Endothelial cell of umbilical vein (primary cell): ENCODE measurements at places on chromosomes 5 and 9. TPM values are rescaled to one million over a fixed set of nuclear protein-coding genes. Genes with fewer than 3 reads are reported as not detected.

The ANKRD55 gene
- 1.2 and 2.1 TPM in 2 replicates for total RNA-seq

The FCN1 gene
- not detected in 2 replicates for total RNA-seq

The NUTM2G gene
- total RNA-seq = not detected in 2 replicates

The UBE2QL1 gene
- 0.15 and 0.21 TPM in 2 replicates for total RNA-seq

The SPINK7 gene
- total RNA-seq = not detected in 2 replicates

The MYOT gene
- not detected in 2 replicates for total RNA-seq

The DNLZ gene
- total RNA-seq = 26.9 and 27.5 TPM in 2 replicates

DNA sequence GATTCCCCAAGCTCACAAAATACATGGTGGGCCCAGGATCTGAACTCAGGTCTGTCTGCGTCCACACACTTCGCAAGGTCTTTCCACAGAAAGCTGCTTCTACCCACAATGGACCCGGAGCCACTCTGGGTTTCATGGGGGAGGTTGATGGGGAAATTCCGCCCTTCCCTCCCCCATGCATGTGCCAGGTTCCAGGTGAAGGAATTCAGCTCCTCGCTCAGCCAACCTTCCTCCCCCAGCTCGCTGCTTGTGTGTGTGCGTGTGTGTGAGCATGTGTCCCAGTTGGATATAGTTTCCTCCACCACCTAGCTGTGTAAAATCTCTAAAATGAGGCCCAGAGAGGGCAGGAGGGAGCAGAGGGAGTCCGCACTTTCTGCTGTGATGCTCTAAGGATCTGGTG lies 1.0 kb downstream of the PTGS1 start:
- DNase-seq = no peak

GRCh38 chr5:167626341-167627123 lies 664.9 kb upstream of the WWC1 start:
- DNase-seq = no peak

GRCh38 chr5:170551622-170552021 lies 47.8 kb downstream of the KCNIP1 start:
- DNase-seq = no peak

DNA sequence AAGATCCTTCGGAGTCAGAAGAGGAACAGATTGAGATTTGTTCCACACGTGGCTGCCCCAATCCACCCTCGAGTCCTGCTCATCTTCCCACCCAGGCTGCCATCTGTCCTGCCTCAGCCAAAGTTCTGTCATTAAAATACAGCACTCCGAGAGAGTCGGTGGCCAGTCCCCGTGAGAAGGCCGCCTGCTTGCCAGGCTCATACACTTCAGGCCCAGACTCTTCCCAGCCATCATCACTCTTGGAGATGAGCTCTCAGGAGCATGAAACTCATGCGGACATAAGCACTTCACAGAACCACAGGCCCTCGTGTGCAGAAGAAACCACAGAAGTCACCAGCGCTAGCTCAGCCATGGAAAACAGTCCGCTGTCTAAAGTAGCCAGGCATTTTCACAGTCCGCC lies 85.9 kb downstream of the GOLPH3 start:
- DNase-seq = no peak

GRCh38 chr5:75364571-75365280 lies 27.7 kb downstream of the HMGCR start:
- DNase-seq = no peak

- no peak for DNase-seq
Measured at GRCh38 chr5:141942185-141942857, 15.7 kb downstream of the PCDH12 start.

GRCh38 chr9:136656795-136657611 lies 5.7 kb upstream of the EGFL7 start:
- peak; percentile 51 for DNase-seq

GRCh38 chr9:2693056-2693455 lies 24.3 kb upstream of the KCNV2 start:
- no peak for DNase-seq

- DNase-seq = no peak
Measured at GRCh38 chr9:4422495-4422894, 67.8 kb upstream of the SLC1A1 start.

DNA sequence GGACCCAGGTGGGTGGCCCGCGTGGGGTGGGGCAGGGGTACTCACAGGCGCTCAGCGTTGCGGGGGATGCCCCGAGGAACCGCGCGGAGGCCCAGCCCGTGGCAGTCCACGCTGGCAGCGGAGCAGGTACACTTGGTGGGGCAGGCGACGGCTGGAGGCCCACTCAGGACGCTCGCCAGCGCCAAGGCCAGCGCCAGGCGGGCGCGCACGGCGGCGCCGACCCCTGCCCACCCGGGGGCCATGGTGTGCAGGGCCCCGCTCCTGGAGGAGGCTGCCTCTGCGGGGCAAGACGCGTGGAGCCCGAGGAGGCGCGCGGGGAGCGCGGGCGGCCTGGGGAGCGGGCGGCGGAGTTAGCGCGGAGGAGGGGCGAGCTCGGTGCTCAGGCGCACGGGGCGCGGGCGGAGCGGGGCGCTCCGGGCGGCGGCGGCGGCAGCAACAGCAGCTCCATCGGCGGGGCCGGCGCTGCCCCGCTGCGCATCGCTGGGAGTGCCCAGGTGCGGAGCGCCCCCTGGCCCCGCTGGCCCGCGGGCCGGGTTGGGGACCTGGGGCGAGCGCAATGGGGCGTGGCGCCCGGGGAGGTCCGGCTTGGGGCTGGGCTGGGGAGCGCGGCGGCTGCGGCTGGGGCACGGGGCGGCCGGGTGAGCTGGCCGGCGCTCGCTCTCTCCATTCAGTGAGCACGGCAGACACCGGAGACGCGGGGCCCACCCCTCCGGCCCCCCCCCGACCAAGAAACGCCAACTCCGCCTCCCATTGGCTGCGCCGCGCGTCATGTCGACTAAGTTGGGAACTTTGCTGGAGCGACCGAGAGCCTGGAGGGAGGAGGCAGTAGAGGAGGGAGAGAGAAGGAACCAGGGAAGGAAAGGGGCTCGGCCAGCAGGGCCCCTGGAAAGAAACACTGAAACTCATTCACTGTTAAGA lies at the start of gene SLIT3:
Gene SLIT3 (minus strand): TSS at position 672 of the 918 bp plus-strand sequence. CDS start 430 bp downstream, at position 242.
- DNase-seq = peak; percentile 72

DNA sequence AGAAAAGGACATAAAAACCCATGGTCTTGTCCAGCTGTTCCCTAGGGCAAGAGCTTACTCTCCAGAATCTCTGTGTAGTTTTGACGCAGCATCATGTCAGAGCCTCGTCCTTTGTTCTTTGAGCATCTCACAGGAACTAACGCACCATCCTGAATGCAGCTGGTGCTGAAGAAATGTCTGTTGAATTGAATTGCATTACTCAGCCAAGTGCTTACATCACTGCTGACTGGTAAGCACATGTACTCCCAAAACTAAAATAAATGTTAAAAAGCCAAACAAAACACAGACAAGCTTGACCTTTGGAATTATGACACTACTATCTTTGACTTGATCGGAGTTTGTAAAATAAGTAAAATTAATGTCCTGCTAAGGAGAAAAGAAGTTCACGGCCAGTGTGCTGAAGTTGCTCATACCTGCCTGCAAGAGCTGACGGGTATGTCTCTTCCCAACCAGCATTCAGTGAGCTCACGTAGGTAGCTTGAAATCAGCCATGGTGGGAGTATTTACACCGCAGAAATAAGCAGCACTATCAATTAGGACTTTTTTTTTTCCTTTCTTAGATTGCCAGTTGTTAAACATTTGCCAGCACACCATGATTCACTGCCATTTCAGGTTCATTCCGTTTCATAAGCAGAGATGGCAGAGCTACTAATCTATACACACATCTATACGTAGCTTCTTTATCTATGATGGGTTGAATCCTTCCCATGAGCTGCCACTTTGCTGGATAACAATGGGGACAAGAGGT lies 310.6 kb upstream of the MSX2 start:
- DNase-seq = no peak

DNA sequence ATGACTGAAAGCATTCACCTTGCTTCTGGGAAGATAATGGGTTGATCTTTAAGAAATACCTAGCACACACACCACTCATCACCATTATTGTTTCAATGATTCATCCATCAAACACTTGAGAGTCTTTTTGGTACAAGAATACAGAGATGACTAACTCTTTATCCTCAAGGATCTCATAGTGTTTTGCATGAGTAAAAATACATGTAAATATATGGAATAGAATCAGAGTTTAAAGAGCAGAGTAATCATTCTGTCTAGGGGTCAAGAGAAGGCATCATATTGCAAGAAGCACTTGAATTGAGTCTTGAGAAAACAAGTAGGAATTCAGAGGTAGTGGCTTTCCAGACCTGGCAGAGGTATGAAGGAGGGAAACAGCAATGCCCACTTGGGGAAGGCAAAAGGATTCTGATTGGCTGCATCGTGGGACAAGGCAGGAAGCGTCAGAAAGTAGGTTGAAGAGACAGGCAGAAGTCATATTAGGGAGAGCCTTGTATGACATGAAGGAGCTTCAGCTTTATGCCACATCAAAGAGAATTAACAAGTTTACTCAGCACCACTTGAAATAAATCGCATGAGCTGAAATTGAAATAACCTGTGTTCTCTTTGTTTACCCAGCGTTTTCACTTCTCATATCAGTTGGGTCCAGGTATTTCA lies 542.5 kb downstream of the TLE1 start:
- no peak for DNase-seq

DNA sequence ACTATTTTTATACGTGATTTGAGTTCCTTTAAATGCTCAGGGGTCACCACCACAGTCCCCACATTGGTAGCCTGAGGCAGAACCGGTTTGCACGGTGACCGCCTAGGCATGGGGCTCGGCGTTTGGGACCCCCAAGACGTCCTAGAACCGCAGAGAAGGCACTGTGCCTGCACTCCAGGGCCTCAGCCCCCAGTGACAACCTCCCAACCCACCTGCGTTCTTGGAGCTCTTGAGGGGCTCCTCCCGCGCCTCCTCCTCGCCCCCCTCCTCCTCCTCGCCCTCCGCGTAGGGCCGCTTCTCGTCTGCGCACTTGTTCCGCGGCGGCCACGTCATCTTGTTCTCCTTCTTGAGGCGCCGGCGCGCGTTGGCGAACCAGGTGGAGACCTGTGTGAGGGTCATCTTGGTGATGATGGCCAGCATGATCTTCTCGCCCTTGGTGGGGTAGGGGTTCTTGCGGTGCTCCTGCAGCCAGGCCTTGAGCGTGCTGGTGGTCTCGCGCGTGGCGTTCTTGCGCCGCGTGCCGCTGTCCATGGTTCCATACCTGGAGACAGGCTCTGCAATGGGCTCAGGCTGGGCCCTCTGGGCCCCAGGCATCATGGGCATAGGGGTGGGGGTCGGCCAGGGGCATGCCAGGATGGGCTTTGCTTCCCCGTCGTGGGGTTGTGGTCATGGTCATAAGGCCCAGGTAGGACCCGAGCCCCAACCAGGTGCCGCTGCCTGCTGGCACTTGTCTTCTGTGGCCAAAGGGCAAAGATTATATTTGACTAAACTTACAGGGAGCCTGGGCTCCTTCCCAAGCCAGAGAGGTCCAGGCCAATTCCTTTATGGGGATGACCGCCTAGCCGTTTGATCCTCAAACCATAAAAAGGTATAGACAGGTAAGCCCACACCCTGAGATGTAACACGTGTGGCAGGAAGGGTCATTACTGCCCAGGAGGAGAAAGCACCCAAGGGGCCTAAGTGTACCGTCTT lies 3.1 kb downstream of the IRX4 start:
- no peak for DNase-seq

DNA sequence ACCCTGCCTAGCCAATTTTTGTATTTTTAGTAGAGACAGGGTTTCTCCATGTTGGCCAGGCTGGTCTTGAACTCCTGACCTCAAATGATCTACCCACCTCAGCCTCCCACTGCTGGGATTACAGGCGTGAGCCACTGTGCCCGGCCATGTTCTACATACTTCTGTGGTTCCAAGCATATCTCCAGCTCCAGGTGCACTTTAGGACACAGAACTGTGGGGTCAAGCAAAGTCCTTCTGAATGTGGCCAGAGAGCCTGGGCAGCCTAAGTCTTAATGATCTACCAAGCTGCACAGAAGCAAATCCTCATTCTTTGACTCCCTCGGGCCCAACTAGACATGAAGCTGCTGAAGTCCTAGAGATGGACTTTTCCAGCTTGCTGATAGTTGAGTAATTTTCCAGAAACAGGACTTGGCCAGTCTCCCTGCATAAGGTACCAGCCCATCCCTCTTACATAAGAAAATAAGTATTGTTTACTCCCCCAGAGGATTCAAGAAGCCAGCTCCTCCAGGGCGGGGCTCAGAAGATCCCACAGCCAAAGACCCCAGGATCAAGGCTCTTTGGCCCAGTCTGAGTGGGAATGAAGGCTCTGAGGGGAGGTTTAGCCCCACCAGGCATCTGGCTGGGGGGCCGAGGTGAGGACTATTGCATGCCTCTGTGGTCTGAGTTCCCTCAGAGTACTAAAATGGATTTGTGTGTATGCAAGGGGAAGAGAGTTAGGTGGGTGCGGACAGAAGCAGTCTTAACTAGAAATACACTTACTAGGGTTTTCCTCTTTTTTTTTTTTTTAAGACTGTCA lies 8.7 kb downstream of the CLTB start:
- DNase-seq = no peak

- DNase-seq = no peak
Measured at GRCh38 chr9:130426467-130426773, 18.3 kb upstream of the ASS1 start.

DNA sequence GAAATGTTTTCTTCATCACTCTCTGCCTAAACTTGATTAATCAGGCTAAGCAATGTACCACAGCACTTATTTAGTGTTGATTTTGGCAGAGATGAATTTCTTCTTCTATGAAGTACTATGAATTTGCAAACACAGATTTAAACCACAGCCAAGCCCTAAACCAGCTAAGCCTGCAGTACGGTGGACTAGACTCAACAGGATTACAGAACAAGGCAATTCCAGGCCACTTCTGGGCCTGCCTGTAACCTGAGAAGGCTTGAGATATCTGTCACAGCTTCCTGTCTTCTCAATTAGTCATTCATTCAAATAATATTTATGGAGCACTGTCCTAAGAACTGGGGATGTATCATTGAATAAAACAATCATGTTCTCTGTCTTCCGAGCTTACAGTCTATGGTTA lies 32.4 kb upstream of the CAST start:
- peak; percentile 44 for DNase-seq

- DNase-seq = no peak
Measured at GRCh38 chr5:6410421-6410820, 32.1 kb upstream of the MED10 start.

DNA sequence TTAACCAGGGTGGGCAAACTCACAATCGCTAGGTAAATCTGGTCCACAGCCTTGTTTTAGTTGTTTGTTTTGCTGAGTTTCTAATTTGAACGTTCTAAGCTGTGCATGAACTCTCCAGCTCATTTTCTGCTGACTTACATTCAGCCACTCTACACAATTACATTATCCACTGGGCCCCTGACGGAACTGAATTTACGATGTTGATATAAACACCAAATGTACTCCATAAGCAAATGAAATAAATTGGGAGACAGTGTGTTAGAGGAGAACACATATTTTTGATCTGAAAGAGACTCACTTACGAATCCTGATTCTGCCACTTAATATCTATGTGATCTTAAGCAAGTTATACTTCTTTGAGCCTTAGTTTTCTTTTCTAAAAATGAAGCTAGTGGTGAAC lies 393.4 kb downstream of the ZNF608 start:
- DNase-seq = no peak
